ENCODE measurements at places on chromosomes 6 and 20.

DNA sequence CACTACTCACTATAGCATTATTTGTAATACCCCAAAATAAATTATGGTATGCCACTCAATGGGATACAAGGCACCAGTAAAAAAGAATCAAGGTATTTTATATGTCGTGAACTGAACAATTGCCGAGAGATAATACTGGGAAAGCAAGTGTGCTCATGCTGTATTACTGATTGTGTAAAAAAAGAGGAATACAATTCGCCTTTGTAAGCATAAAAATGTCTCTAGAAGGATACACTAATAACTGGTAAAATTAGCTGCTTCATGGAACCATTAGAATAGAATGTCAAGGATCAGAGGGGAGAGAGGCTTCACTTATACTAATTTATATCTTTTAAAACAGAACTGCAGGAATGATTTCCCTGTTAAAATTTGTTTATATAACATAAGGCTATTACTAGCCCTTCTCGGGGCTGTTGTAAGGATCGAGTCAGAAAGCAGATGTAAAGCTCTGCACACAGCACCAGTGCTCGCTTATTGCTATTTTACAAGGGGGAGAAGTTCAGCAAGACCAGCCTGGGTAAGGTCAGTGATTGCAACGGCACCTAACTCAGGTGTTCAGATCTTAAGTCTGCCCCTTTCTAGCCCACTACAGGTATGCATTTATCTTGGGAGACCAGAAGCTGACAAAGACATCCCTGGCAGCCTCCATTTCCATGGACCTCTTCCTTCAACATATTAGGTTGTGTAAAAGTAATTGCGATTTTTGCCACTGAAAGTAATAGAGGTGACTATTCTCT, 61.6 kb downstream of the MYH7B start:
- DNase-seq: no peak

DNA sequence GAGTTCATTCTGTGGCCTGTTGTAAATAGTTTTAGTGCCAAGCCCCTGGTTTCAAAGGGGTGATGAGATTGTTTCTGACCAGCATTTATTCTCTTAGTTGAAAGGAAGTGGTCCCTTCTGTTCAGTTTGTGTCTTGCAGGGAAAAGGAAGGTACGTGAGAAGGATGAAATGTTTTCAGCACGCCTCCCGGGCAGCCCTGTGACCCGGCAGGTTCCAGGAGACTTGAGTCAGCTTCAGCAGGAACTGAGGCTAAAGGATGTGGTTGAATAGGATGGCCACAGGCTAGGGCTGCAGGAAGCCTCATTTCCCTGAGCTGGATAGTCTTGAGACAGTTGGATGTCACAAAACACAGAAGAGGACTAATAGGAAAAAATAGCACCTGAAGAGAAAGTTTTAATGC, 132.4 kb upstream of the SYNDIG1 start:
- no peak for DNase-seq

DNA sequence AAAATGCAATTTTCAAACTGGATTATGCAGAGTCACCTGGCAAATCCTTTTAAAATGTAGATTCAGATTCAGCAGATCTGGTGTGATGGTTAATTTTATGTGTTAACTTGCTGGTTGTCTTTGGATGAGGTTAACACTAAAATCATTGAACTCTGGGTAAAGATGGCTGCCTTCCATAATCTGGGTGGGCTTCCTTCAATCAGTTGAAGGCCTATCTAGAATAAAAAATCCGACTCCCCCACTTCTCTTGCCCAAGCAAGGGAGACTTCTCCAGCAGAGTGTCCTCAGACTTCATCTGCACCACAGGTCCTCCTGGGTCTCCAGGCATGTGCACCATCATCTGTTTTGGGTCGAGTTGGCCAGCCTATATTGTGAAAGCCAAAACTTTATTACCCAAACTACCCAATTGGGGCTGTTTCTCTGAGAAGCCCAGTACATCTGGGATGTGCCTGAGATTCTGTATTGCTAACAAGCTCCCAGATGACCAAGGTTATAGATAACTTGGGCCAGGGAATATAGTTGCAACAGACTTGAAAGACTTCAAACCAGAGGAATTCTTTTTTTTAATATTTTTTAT, 1.6 kb upstream of the SLC17A5 start:
- no peak for DNase-seq

GRCh38 chr20:48822178-48822577, 5.6 kb downstream of the PREX1 start:
- no peak for DNase-seq

DNA sequence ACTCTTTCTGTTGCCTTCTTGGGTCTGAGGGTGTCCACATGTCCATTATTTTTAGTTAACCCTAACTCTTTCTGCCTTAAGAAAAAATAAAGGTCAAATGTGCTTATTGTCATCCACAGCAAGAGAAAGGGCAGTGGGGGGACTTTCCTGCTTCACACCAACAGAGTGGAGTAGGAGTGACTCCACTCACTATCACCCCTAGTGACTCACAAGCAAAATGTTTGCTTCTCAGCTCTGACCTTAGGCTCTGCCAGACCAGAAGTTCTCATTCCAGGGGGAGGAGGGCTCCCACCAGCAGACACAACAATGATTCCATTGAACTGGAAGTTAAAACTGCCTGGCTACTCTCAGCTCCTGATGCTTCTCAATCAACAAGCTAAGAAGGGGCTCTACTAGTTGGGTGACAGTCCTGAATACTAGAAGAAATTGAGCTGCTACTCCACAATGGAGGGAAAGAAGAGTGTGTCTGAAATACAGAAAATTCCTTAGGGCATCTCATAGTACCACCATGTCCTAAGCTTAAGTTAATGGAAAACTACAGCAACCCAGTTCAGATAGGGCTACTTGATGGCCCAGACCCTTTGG, 83.9 kb upstream of the AFDN start:
- DNase-seq: peak; percentile 61

GRCh38 chr20:60203451-60203850, 245.2 kb downstream of the CDH26 start:
- peak; percentile 78 for DNase-seq

DNA sequence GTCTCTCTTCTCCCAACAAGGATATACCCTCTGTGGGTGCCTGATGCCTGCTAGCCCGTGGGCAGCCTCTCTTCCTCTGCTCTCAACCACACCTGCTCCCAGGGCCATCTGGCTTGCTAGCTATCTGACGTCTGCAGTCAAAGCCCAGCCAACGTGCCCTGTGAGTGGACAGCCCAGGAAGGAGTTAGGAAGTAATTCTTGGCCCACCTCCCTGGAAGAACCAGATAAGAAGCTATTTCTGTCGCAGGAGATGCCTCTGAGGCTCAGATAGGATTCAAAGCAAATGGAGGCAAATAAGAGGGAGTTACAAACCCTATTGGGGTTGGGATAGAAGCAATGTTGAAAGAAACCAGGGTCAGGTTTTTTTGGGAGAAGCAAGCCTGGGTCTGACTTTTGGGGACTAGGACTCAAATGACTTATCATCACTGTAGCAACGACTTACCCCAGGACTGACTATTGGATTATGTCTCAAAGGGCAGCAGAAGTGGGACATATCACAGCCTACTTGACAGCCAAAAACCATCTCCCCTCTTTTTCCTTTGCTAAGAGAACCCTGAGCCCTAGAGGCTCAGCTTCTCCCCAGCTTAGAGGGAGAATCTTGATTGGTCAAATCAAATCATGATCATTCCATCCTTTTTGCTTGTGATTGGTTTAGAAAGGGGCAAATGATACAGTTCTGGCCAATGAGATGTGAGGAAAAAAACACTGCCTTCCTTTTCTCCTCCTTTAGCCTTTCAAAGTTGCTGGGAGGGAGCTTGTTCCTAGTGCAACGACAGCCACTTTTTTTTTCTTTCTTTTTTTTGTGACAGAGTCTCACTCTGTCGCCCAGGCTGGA, 18.0 kb upstream of the CDK5RAP1 start:
- DNase-seq: no peak

DNA sequence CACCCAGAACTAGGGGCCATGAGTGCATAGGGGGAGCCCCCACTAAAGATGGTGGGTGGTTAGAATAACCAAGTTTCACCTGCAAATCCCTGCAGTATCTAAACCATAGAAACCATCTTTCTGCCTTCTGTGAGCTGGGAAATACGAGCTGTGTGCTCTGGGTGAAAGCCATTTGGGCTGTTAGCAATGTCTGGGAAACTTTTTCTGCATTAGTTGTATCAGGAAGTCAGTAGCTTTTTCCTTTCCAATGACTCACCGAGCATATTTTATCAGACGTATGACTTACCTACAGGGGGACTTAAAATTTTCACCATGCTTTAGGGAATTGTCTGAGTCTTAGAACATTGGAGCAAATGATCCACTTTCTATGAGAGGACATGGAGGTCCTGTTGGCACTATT, 584.0 kb downstream of the QKI start:
- DNase-seq: no peak

GRCh38 chr6:132671295-132671694, 12.3 kb upstream of the TAAR1 start:
- DNase-seq: no peak

DNA sequence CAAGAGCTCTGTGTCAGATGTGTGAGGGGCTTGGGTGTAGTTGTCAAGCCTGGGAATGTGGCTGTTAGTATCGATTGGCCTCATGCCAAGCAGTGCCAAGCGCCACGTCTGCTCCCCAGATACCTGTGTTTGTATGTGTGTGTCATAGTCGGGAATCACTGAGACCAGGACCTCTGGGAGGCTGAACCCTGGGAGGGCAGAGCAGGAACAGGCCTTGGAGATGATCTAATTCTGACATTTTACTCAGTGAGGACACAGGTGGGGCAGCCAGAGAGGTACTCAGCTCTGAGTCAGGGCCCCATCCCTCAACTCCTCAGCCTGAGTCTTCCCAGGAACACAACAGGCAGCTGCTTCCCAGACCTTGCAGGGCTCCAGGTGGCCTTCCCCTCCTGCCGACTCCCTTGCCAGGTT, 51.2 kb upstream of the FANCE start:
- DNase-seq: peak; percentile 86

- no peak for DNase-seq
Measured at GRCh38 chr6:101486124-101486523, 92.6 kb downstream of the GRIK2 start.

GRCh38 chr20:45087814-45088213, 13.1 kb downstream of the KCNS1 start:
- DNase-seq: no peak

GRCh38 chr6:84774985-84775284, 10.5 kb upstream of the TBX18 start:
- DNase-seq: no peak

- DNase-seq: no peak
Measured at GRCh38 chr20:46104262-46104661, 13.9 kb upstream of the CD40 start.

GRCh38 chr20:54086507-54087039, 16.2 kb upstream of the BCAS1 start:
- no peak for DNase-seq

DNA sequence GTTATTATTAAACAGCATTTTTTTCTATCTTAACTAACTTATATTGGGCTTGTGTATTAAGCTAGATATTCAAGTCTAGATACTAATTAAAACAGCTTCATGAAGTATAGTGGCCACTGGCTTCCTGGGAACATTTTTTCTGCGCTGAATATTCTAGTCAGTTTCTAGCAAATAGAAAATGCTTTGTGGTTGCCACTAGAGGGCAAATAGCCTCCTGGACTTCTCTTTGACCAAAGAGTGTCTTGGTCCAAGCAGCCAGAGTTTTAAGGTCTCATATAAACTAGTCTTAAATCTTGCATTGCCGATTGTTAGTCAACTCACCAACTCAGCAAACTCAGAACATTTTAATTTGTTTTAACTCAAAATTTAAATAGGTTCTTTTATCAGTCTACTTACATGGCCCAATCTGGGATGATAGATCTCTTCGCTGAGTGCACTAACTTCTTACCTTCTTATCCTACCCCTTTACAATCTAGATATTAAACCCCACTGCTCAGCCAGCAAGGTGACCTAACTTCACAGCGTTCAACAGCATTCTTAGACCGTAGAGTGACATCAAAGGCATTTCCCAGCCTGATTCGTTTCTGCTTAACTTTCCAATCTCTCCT, 24.6 kb upstream of the ID4 start:
- peak; percentile 78 for DNase-seq

DNA sequence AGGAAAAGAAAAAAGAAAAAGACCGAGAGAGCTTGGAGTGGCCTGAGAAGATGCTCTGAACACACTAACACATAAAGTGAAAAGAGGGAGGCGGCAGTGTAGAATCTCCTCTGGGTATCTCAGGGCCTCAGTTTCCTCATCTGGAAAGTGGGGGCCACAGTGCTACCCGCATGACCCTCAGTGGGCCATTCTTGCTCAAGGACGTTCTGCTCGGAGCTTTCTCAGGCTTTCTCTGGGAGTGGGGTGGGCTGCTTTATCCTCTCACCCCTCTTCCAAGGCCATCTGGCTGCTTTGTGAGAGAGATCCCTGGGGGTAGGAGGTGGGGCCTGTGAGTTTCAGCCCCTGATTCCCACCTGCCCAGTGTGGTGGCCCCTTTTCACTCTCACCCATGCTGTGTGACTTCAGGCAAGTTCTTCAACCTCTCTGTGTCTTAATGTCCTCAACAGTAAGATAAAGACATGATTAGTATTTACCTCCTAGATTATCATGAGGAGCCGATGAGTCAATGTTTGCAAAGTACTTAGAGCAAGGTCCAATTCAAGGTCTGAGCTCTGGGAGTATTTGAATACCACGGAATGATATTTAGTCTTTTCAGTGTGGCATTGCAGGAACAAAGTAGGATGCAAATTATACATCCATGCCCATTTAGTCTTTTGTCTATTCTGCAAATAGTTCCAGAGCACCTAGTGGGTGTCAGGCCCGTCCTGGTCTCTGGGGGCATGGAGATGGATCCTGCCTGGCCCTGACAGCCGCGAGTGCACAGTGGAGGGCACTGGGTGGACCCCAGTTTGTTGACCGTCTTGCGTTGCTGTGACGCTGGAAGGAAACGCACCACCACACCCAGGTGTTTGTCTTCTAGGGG, 34.3 kb downstream of the SRC start:
- no peak for DNase-seq

DNA sequence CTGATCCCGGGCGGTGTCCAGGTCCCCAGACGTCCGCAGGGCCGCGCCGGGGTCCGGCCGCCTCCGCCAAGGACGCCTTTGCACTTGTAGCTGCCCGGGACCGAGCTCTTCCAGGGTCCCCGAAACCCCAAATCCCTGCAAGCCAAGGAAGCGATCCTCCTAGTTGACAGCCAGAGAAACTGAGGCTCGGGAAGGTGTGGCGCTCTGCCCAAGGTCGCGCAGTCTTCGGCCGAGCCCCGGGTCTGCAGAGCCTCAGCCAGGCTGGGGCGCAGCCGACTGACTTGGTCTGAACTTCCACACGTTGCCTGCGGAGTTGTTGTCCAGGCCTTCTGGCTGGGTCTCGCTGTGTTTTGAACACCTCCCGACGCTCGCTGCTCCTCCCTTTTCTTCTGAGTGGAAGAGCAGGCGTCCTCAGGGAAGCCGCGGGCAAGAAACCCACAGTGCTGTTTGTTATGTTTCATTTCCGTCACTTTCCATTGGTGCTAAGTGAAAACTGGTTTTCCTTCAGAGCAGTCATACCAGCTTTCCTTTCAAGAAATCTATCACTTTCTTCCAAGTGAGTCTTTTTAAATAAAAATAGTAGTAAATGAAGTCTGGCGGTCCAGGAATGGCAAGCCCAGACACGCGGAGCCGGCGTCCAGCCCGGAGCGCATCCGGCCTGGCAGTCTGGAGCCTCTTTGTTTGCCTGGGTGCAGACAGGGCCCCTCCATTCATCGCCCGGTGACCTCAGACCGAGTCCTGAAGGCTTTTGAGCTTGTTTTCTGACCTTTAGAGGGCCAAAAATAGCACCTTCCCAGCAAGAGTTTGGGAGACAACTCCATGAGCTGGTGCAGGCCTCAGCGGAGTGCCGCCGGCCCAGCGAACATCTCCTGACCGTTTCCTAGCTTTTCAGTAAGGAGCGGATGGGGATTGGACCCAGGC, 698 bp downstream of the FAM210B start:
- peak; percentile 26 for DNase-seq

Data from kidney glomerular epithelial cell (primary cell).